ENCODE measurements at places on chromosomes 6 and 20.

DNA sequence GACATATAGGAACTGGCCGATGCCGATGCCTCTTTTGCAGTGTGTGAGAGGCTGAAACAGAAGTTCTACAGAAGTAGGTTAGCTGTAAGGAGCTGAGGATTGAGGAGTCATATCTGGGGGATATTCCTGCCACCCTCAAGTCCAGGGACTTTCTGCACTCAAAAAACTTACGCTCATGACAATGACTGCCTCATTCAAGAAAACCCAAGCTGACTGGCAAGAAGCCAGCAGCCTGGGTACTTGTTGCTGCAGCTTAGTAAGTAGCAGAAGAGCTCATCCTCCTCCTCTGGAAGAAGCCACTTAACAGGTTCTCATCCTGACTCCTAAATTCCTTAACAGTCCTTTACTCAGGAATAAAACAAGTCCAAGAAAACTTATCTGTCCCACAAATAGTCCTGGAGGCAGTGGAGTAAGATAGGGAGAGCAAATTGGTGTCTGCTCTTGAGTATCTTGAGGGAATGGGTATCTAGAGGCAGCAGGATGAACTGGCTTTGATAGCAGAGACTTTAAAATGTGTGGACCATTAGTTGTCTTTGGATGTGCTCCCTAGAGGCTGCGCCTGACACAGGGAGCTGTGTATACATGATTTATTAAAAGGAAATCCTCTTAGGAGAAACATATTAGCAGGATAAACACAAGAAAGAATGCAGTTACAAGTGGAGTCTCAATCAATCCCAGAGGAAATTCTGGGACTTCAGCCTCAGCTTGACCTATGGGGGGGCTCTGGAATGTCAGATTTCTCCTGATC is 7.4 kb downstream of the CALHM5 start:
- DNase-seq: no peak

- no peak for DNase-seq
Observed at GRCh38 chr6:132643547-132643946, 15.4 kb downstream of the TAAR1 start.

DNA sequence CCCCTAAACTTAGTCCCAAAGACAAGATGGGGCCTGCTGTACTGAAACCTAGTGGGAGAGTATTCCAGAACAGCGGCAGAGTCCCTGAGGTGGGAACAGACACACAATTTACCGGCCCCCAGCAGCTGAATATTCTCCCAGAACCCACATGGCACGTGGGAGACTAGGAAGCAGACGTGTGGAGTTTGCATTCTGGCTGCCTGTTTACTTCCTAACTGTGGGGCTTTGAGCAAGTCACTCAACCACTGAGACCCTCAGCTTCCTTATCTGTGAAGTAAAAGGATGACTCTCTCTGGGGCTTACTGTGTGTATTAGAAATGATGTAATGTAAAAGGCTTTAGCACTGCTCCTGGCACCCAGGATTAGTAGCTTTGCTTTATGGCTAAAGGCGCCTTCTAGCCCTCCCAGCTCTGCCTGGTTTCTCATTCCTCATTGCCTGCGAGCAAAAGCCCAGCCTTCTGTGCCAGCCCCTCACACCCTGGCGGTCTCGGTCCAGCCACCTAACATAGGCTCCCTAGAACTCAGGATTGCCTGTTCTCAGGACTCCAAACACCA is 353.1 kb downstream of the CDC5L start:
- no peak for DNase-seq

DNA sequence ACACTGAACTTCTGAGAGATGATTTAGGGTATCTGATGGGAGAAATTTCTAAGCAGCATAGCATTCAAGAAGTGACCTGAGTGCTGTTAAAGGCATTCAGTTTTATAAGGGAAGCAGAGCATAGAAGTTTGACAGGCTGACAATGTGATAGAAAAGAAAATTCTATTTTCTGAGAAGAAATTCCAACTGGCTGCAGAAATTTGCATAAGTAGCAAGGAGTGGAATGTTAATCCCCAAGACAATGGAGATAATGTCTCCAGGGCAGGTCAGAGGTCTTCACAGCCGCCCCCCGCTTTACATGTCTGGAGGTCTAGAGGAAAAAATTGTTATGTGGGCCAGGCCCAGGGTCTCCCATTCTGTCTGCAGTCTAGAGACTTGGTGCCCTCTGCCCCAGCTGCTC is 1361.8 kb upstream of the EYS start:
- DNase-seq: no peak

DNA sequence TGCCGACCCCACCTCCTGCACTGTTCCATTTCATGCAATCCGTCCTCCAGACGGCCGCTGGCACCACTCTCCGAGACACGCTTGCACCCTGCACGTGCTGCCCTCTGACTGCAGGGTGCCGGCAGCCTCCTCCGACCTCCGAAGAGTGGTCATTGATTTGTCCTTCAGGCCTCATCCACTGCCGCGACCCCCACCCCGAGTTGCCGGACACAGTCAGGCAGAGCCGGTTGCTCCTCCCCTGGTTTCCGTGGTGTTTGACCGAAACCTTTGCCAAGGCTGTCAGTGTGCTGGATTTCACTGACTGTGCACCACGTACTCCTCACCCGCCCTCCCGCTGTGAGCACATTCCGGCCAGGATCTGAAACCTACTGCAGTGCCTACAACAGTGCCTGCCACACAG is 156.4 kb upstream of the PDE10A start:
- DNase-seq: no peak

- no peak for DNase-seq
Observed at GRCh38 chr6:156857573-156857972, 80.4 kb downstream of the ARID1B start.

DNA sequence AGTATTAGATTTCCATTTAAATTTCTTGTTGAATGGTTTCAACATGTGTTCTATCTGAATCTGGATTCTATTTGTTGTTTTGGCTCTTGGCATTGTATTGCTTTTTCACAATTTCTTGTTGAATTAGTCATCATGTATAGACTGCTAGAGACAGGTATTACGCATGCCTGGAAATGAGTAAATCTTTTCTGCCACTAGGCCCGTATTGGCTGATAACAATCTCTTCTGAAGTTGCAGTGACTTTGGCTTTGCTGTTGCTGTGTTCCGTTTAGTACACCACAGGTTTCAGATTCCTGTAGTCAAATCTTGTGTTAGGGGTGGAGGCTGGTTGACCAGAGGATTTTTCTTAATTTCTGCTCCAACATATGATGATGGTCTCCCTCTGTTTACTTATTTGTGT is 1339.4 kb downstream of the GRIK2 start:
- no peak for DNase-seq

Data from stimulated activated CD8-positive, alpha-beta memory T cell treated with anti-CD3 and anti-CD28 coated beads, Interleukin-4, amount 100 ng/mL, for 1 hour (primary cell).